HepG2 (cell line): ENCODE measurements at places on chromosomes 4 and X. TPM values are rescaled to one million over a fixed set of nuclear protein-coding genes. Genes with fewer than 3 reads are reported as not detected.

DNA sequence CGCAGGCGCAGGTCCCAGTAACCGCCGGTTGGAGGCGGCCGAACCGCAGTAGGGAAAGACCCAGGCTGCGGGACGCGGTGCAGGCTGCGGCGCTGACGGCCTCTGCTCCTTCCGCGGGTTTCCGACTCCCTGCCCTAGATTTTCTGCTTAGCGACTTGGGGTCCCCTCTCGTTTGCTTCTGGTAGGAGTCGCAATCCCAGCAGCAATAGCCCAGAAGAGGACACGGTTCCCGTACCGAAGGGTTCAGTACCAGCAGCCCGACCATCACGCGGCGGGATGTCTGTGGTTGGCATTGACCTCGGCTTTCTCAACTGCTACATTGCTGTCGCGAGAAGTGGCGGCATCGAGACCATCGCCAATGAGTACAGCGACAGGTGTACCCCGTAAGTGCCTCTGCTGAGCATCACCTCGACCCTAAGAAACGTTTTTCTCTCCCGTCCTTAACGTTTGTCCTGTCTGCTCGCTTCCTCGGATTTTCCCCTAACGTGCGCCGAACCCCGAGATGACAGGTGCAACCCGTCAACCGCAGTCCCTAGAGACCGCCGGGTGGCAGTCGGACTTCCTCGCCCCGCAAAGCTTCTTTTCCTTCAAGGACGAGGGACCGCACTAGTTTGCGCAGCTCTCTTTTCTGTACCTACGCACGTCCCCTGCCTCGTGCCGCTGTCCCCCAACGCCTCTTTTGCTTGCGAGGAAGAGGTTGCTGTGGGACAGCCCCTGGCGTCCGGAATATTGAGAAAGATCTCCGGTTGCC, at the start of gene HSPA4L:
HSPA4L (plus strand) TSS at position 48 of the 751 bp plus-strand sequence; CDS start at position 277, 229 bp downstream.
- peak; percentile 68 for DNase-seq

DNA sequence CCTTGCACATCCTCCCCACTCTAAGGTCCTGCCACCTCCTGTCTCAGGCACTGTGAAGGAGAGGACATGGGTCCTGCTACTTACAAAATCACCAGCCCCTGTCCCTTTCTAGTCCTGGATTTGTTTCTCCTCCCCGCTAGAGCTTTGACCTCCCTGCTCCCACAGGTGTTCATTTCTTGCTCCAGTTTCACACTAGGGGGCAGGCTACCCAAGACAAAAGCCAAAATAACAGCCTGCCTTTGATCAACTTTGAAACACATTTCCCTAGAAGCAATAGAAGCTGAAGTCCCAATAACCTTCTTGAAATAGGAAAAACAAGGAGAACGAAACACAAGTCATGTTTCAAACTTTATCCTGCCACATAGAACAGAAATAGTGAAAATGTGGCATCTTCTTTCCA, 164.4 kb downstream of the QDPR start:
- peak; percentile 39 for DNase-seq

ANTXR2 gene
- 8.4 and 14.5 TPM in 2 replicates for total RNA-seq

- DNase-seq = no peak
Measured at GRCh38 chr4:98659106-98659592, 738 bp upstream of the TSPAN5 start.

DNA sequence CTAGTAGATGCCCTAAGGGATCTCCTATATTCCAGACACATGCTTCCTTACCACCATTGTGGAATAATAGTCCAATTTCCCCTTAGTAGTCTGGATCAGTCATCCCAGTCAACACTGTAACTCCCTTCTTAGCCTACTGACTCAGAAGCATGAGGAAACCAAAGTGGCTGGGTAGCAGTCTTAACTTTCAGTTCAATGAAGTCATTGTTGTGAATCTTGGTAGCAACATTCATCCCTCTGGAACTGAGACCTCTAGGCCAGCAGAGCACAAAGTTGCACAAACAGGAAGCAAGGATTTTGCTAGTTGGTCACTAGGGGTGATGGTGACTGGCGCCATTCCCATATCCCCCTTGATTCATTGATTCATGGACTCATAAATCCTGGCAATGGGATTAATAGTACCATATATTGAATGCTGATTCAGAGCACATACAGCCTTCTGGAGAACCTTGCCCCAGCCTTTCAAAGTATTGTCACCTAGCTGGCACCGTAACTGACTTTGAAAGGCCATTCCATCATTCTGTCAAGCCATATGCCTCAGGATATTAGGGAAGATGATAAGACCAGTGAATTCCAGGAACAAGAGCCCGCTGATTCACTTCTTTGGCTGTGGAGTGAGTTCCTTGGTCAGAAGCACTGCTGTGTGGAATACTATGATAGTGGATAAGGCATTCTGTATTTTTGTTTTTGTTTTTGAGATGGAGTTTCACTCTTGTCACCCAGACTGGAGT, 19.7 kb upstream of the GPAT3 start:
- DNase-seq = no peak
